Breast epithelium (tissue), 4 donors: ENCODE measurements at places on chromosomes 4 and X. TPM values are rescaled to one million over a fixed set of nuclear protein-coding genes. Genes with fewer than 3 reads are reported as not detected.

DNA sequence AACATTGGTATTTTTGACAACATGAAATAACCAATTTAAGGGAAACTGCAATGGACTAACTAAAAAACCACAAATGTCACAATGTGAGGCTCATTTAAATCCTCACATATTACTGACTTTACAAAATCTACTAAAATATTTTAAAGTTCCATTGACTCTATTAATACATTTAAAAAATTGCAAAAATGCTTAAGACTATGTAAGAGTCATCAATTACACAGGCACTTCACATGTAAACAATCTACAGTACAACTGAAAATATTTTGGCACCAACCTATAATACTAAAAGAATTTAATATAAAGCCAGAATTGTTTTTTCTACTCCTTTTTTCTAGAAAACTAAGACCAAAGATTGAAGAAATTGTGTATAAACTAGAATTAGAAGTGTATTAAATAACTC, 76.8 kb upstream of the RBMXL3 start:
- no peak overlapping the region for H3K27ac ChIP-seq
- no peak overlapping the region for H3K4me3 ChIP-seq
- peaks cover 13% of the 10 kb centered on the region for H3K27me3 ChIP-seq
- H3K36me3 ChIP-seq = no peaks in the 10 kb centered on the region
- H3K4me1 ChIP-seq = no peaks in the 10 kb centered on the region

- peaks cover 9% of the 10 kb centered on the region for H3K27me3 ChIP-seq
- peak; percentile 47 for DNase-seq
- H3K36me3 ChIP-seq = no peaks in the 10 kb centered on the region
- H3K27ac ChIP-seq = no peak overlapping the region
Measured at GRCh38 chrX:136608295-136608933, 39.5 kb upstream of the CD40LG start.

- DNase-seq = peak; percentile 68
- H3K27me3 ChIP-seq = peaks cover 63% of the 10 kb centered on the region
- H3K36me3 ChIP-seq = no peaks in the 10 kb centered on the region
- H3K4me3 ChIP-seq = peak within 1 kb of the TSS; percentile 63
- H3K27ac ChIP-seq = peak within 1 kb of the TSS; percentile 85
Measured at GRCh38 chrX:112840382-112841113, at the start of gene AMOT. Gene AMOT, minus strand, starts transcription at chrX:112840831. Its CDS starts 17,705 bp downstream, at chrX:112823126.

DNA sequence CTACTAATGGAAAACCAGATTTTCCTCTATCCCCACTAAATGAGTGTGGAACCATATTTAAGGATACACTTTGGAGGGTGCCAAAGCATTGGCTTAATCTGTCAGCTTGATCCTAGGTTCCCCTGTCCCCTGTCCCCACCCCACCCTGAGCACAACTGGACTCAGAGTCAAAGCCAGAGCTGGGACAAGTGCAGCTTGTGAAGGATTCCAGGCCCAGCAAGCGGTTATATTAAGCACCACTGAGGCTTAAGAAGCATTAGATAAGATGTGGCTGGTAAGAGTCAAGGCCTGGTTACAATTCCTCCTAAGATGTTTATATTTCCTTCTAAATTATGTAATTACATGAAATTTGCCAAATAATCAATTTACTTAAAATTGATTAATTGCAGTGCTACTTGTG, 350.0 kb upstream of the GATB start:
- no peaks in the 10 kb centered on the region for H3K36me3 ChIP-seq
- H3K4me1 ChIP-seq = no peaks in the 10 kb centered on the region
- DNase-seq = no peak
- no peaks in the 10 kb centered on the region for H3K27me3 ChIP-seq

GRCh38 chrX:34584781-34585180, 72.3 kb downstream of the TMEM47 start:
- H3K4me1 ChIP-seq = no peaks in the 10 kb centered on the region
- no peaks in the 10 kb centered on the region for H3K36me3 ChIP-seq
- H3K27me3 ChIP-seq = no peaks in the 10 kb centered on the region
- H3K4me3 ChIP-seq = no peak overlapping the region

GRCh38 chr4:137238456-137239162, 293.7 kb downstream of the PCDH18 start:
- H3K4me1 ChIP-seq = no peaks in the 10 kb centered on the region
- no peaks in the 10 kb centered on the region for H3K27me3 ChIP-seq
- no peak overlapping the region for H3K4me3 ChIP-seq

DNA sequence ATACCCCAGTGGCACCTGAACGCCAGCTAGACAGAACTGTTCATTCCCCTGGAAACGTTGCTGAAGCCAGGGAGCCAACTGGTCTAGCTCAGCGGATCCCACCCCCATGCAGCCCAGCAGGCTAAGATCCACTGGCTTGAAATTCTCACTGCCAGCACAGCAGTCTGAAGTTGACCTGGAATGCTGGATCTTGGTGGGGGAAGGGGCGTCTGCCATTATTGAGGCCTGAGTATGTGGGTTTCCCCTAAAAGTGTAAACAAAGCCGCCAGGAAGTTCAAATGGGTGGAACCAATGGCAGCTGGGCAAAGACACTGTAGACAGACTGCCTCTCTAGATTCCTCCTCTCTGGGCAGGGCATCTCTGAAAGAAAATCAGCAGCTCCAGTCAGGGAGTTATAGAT, 213.0 kb downstream of the NKX6-1 start:
- H3K27me3 ChIP-seq = no peaks in the 10 kb centered on the region
- no peaks in the 10 kb centered on the region for H3K4me1 ChIP-seq
- no peak overlapping the region for H3K27ac ChIP-seq
- DNase-seq = no peak

DNA sequence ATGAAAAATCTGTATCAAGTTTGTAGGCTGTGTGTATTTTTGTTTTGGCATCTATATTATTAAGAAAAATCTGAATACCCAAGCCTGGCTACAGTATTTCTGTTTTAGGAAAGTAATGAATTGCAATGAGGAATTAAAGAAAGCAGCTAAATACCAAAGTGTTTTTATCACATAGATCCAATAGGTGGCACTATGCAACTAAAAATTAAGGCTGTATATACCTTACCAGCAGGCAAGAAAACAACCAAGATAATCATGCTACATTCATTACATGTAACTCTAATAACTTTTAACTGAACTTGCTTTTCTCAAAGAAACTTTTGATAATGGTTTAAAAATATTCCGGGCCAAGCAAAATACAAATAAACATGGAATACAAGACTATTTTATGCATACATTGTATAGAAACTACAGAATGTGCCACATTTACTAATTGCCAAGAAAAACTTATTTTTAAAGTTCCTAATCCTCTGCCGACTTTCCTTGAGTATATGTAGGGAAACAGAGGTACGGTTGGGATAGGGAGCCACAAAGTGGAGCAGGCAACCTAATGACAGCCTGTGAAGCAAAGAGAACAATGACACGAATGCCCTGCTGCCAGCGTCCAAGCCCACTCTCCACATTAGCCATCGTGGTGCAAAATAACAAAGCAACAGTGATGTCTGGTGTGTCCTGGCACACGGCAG, 63.7 kb downstream of the SEC24D start:
- no peak for DNase-seq
- peak overlapping the region; percentile 54 for H3K27ac ChIP-seq
- H3K4me3 ChIP-seq = no peak overlapping the region
- no peaks in the 10 kb centered on the region for H3K27me3 ChIP-seq

NMU gene
- not detected for total RNA-seq

ASB9 gene
- total RNA-seq = 1.0 TPM
